Activated CD8-positive, alpha-beta T cell treated with anti-CD3 and anti-CD28 coated beads for 36 hours (primary cell): ENCODE measurements at places on chromosomes 2 and 18. TPM values are rescaled to one million over a fixed set of nuclear protein-coding genes. Genes with fewer than 3 reads are reported as not detected.

MC5R gene
- total RNA-seq: not detected

CYB5A gene
- 60.2 TPM for total RNA-seq

DNA sequence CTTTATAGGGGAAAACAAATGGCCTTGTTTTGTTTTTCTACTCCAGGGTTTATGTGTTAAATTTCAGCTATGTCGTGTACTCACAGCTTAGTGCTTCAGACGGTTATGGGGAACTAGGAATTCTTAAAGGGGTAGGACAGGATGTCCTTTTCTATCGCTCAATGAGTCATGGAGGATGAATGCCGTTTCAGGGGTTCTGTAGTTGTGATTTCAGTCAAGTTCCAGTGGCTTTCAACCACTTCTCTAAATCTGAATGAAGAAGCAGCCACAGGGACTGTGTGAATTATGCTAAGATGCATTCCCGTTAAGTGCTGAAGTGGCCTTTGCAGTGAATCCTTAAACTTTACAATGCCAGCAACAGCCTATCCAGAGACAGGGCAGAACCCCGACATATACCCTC is 1231.7 kb upstream of the ZEB2 start:
- no peaks in the 10 kb centered on the region for H3K36me3 ChIP-seq
- peaks cover 15% of the 10 kb centered on the region for H3K4me1 ChIP-seq
- H3K4me3 ChIP-seq: no peak overlapping the region
- no peak overlapping the region for H3K27ac ChIP-seq
- no peak for DNase-seq
- H3K27me3 ChIP-seq: peaks cover 3% of the 10 kb centered on the region

DNA sequence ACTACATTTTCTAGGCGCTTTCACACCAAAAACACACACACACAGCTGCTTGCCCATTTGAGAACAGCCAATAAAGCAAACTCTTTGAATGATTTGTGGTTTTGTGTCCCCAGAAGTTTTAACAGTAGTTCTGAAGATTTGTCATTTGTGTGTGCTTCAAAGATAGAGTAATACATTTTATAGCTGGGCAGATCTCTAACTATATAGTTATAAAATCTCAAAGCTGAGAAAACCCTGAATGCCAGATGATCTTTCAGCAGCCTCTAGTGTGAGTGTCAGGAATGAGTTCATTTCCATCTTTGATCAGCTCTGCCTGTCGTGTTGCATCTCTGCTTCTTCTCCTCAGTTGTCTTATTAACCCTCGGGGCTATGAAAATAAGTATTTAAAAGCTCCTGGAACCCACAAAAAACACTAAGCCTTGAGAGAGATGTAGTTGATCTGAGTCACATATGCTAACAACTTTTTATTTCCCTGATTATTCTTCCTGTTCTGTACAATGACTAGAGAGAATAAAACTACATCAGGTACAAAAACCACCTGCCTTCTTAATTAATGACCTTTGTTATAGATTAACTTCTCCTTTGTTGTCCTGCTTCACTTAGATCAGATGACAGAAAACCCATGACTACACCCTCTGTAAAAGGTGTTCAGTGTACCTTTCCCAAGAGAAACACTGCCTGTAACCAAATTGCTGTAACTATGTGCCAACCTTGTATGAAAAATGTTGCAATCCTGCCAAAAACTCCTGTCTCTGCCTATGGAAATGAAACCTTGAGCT is 30.0 kb upstream of the SLC3A1 start:
- no peak overlapping the region for H3K4me3 ChIP-seq
- no peaks in the 10 kb centered on the region for H3K27me3 ChIP-seq
- no peaks in the 10 kb centered on the region for H3K36me3 ChIP-seq
- H3K4me1 ChIP-seq: peaks cover 15% of the 10 kb centered on the region

- peak; percentile 26 for DNase-seq
- H3K27ac ChIP-seq: peak overlapping the region; percentile 37
- H3K4me1 ChIP-seq: peaks cover 23% of the 10 kb centered on the region
- H3K36me3 ChIP-seq: no peaks in the 10 kb centered on the region
These were observed 159.9 kb downstream of the CTIF start for GRCh38 chr18:48698707-48699106.

DNA sequence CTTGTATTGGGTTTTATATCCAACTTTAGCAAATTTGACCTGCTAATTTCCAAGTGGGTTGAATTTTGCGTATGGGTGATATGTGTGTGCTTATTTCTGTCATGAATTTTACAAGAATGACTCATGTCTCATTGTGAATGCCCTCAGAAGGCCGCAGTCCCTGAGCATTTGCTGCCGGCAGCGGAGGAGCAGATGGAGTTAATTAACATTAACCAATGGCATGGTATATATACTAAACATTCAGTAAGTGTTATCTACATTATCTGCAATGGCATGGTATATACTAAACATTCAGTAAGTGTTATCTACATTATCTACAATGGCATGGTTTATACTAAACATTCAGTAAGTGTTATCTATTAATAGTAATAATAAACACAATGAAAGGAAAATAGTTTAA is 90.1 kb downstream of the DOK6 start:
- DNase-seq: no peak
- no peak overlapping the region for H3K4me3 ChIP-seq
- H3K4me1 ChIP-seq: no peaks in the 10 kb centered on the region
- H3K36me3 ChIP-seq: no peaks in the 10 kb centered on the region

GRCh38 chr18:3111523-3112240 is 98.7 kb upstream of the LPIN2 start:
- no peaks in the 10 kb centered on the region for H3K36me3 ChIP-seq
- no peak overlapping the region for H3K4me3 ChIP-seq
- no peaks in the 10 kb centered on the region for H3K27me3 ChIP-seq
- DNase-seq: no peak
- H3K27ac ChIP-seq: no peak overlapping the region

- DNase-seq: no peak
- peaks cover 2% of the 10 kb centered on the region for H3K27me3 ChIP-seq
- H3K4me3 ChIP-seq: no peak overlapping the region
- peaks cover 32% of the 10 kb centered on the region for H3K36me3 ChIP-seq
- no peak overlapping the region for H3K27ac ChIP-seq
- H3K4me1 ChIP-seq: peaks cover 14% of the 10 kb centered on the region
These were observed 21.9 kb downstream of the RTP5 start for GRCh38 chr2:241891315-241891987.

DNA sequence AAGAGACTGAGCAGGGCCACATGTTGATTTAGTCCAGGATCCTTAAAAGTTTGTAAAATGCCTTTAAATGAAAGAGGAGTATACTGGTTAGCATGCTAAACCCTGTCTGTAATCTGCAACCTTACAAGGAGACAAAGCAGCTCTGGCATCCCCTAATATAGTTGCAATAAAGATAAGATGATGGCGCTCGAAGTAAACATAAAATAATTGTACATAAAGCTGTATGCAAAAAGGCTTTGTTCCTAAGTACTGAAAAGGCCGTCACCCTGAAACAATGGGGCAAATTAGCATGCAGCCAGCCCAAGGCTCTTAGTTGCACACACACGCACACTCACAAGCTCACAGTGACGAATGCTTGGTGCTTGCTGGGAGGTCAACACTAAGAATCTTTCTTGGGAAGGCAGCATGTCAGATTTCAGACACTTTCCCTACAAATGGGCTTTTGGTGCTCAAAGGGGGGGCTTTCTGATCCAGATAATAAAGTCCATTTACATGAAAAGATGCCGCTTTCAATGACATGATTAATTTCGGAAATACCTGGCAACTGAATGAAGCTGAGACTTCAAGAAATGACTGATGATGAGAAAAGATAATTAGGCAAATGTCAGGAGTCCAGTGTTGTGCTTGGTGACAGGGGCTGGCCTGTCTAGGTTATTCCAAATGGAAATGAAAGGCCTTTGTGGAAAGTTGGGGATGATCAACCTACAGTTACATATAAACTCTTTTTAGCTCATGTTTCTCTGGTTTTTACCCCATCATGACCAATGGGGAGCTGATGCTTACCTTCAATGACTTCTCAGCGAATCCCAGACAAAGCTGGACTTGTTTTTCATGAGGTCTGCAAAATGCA is 370.3 kb downstream of the MEIS1 start:
- no peaks in the 10 kb centered on the region for H3K4me1 ChIP-seq
- no peaks in the 10 kb centered on the region for H3K27me3 ChIP-seq
- DNase-seq: no peak
- H3K27ac ChIP-seq: no peak overlapping the region

DNA sequence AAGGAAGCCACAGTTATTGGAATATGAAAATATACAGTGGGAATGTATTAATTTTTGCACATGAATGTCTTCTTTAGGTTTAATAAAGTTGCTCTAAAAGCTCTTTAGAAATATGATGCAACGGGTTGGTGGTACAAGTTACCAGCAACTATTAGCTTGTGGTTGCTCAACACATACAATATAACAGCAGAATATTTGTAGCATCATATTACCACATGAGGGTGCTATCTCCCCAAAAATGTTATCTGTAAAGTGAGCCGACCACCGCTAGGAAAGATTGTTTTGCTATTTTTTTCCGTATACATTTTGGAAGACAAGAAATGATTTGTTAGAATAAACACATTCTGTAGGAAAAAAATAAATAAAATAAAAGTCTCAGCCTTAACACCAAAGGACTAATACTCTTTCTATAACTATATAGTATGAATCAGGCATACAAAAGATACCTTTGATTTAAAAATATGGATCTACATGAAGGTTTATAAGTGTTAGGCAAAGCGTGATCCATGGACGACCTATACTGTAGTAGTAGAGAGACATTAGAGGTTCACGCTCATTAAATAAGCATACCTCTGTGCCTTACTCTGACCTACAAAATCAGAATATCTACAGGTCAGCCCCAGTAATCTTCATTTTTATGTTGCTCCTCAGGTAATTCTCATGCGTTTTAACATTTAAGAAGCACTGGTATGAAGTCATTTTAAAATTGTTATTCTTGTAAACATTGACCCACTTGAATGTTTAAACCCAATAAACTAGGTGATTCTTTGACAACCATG is 1110.6 kb upstream of the ACVR2A start:
- no peaks in the 10 kb centered on the region for H3K36me3 ChIP-seq
- H3K27me3 ChIP-seq: no peaks in the 10 kb centered on the region
- no peak for DNase-seq
- no peak overlapping the region for H3K27ac ChIP-seq
- H3K4me1 ChIP-seq: no peaks in the 10 kb centered on the region

GRCh38 chr2:80395251-80395650 is 90.7 kb upstream of the LRRTM1 start:
- no peaks in the 10 kb centered on the region for H3K36me3 ChIP-seq
- no peak for DNase-seq
- H3K27ac ChIP-seq: no peak overlapping the region

GRCh38 chr2:49367003-49367402 is 212.7 kb upstream of the FSHR start:
- no peak overlapping the region for H3K27ac ChIP-seq
- no peak overlapping the region for H3K4me3 ChIP-seq
- no peaks in the 10 kb centered on the region for H3K27me3 ChIP-seq
- no peak for DNase-seq
